Left cardiac atrium (tissue), 4 donors: ENCODE measurements at places on chromosomes 7 and 10.

GRCh38 chr7:148633761-148634160 is 43.2 kb downstream of the C7orf33 start:
- no peak for DNase-seq

- no peak for DNase-seq
These were observed 335.4 kb upstream of the ANKRD30A start for GRCh38 chr10:36789974-36790373.

DNA sequence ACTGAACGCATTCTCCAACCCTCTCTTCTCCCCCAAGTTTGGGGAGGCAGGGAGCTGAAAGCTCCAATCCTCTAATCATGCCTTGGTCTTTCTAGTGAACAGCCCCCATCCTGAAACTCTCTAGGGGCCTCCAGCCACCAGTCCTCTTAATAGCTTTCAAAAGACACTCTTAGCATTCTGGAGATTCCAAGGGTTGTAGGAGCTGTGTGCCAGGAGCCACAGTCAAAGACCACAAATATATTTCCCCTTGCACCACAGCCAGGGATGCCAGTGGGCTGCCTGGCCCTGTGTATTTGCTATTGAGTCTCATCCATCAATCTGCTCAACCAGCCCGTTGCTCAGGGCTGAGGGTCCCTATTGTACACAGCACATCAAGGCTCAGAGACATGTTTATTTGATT is 18.5 kb upstream of the MLXIPL start:
- DNase-seq, result no peak

DNA sequence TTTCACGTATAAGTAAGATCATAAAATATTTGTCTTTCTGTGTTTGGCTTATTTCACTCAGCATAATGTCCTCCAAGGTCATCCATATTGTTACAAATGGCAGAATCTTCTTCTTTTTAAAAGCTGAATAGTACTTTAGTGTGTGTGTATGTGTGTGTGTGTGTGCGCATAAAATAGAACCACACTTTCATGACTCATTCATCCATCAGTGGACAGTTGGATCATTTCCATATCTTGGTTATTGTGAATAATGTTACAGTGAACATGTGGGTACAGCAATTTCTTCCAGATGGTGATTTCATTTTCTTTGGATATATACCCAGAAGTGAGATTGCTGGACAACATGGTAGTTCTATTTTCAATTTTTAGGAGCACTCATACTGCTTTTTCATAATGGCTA is 622.4 kb downstream of the NRG3 start:
- no peak for DNase-seq

GRCh38 chr7:131284702-131285419 is 42.8 kb upstream of the MKLN1 start:
- DNase-seq, result peak; percentile 84

DNA sequence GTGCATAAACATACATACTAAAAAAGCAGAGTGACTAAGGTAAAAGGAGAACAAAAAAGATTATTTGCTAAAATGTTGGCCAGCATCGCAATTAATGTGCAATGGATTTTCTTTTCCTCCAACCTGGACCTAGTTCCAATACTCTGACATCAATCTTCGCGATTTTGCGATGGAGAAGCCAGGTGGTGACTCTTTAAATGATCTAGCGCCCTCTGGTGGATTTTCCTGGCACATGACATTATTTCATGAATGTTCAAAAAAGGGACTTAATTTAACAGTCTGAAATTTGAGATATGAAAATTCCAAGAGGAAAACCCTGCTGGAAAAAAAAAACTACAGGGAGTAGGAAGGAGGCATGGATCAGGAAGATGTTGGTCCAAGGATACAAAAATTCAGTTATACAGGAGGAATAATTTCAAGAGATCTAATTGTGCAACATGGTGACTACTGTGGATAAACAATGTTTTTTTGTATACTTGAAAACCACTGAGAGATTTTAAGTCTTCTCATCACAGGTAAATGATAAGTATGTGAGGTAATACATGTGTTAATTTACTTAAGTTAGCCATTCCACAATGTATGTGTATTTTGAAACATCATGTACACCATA is 4.3 kb upstream of the KCNMA1 start:
- peak; percentile 64 for DNase-seq

GRCh38 chr7:34191162-34191561 is 285.8 kb downstream of the BMPER start:
- no peak for DNase-seq

DNA sequence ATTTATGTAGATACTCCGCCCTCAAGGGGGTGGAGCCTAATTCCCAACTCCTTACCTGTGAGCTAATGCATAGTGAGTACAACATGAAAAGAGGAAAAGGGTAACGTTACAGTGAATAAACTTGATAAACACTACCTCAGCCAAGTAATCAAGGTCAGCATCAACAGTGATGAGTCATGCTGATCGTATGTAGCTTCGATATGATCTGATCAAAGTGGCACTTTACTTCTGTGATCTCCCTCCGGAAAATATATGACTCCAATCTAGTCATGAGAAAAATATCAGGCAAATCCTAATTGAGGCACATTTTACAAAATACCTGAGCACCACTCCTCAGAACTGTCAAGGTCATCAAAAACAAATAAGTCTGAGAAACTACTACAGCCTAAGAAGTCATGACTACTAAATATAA is 70.4 kb downstream of the VTI1A start:
- no peak for DNase-seq

DNA sequence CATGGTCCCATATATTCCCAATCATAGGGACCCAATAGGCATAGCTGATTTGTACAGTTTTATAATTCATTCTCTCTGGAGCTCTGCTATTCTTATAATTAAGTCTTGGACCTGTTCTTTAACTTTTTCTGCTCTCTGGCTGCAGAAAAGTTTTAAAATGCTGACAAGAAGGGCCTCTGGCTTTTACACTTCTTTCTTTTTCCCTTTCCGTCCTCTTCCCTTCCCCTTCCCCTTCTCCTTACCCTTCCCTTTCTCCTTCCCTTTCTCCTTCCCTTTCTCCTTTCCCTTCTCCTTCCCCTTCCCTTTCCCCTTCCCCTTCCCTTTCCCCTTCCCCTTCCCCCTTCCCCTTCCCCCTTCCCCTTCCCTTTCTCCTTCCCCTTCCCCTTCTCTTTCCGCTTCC is 101.3 kb upstream of the TPK1 start:
- DNase-seq, result no peak

DNA sequence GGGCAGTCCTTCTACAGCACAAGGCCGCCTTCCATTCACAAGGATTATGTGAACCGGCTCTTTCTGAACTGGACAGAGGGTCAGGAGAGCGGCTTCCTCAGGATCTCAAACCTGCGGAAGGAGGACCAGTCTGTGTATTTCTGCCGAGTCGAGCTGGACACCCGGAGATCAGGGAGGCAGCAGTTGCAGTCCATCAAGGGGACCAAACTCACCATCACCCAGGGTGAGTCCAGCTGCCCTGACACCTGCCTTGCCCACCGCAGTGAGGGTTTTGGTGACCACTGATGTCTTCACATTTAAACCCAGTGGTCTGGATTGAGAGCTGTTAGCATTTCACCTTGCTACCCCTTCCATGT is 918 bp downstream of the PILRB start:
- DNase-seq, result no peak

GRCh38 chr10:132663666-132664365 is 122.1 kb downstream of the NKX6-2 start:
- DNase-seq, result no peak

DNA sequence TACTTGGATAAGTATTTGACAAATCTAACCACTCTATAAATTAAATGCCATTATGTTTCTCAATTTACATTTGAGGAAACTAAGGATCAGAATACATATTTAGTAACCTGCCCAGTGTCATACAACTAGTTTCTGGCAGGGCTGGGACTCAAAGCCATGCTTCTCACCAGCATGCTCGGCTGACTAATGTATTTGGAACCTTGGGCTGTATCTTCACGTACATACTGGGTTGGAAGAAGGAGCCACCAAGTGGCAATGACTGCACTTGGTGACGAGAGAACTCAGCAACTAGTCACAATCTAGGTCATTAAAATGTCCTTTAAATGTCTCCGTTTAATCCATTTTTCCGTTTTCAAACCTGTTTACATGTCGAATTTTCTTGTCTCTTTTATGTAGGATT is 42.9 kb downstream of the CHRM2 start:
- DNase-seq, result no peak
